ENCODE measurements at places on chromosomes 5 and 9.
A peak's percentile ranks its signal among the peaks of the same experiment; 100 is the strongest.

DNA sequence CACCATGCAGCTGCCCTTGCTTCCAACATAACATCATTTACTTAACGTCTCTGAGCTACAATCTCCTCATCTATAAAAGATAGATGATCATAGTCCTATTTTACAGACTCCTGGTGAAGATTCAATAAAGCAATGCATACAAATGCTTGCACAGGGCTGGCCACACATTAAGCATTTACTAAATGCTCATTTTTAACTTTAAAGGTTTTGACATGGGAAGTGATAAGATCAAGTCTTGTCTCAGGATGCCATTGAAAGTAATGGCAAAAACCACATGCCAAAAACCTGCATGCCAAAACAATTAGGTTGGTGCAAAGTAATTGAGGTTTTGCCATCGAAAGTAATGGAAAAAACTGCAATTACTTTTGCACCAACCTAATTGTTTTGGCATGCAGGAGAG, 181.2 kb upstream of the ADRA1B start:
- DNase-seq = no peak

GRCh38 chr5:30960036-30960435, 233.4 kb upstream of the CDH6 start:
- DNase-seq = no peak

GRCh38 chr5:95667061-95667618, 15.7 kb downstream of the SPATA9 start:
- no peak for DNase-seq

- no peak for DNase-seq
Observed at GRCh38 chr5:77896338-77896737, 120.2 kb upstream of the TBCA start.

- no peak for DNase-seq
Observed at GRCh38 chr9:135520916-135521607, at the start of gene LCN1. LCN1 (plus strand) TSS chr9:135521440; CDS start chr9:135521498, 58 bp downstream.

- no peak for DNase-seq
Observed at GRCh38 chr9:27549196-27549755, 19.7 kb upstream of the MOB3B start.

- no peak for DNase-seq
Observed at GRCh38 chr5:106759581-106759980, 911.2 kb downstream of the EFNA5 start.

- DNase-seq = no peak
Observed at GRCh38 chr5:73812962-73813588, 187.1 kb downstream of the ARHGEF28 start.

DNA sequence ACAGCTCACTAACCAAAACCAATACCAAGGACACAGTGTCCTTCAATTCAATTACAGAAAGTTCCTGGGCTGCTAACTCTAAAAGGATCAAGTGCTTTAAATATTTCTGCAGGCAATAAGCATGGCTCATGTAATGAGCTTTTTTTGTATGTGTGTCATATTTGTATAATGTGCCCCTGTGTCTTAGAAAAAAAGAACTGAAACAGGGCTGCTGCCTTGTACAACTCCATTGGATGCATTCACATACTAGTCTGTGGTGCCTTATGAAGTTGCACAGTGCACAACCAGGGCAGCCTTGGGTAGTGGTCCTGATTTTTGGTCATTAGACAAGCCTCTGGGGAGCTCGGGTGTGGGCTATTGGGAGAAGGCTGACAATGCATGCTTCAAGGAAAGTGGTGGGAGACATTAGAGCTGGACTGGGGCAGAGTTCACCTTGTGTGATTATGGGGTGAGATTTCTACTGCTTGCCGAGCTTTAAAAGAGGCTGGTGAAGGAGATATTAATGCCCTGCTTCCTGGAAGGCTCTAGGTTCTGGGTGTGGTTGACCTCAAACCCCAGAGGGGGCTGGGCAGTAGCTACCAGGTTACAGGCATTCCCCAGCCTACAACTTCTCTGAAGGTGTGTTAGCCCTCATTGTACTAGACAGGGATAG, 3.6 kb upstream of the CPEB4 start:
- DNase-seq = no peak

DNA sequence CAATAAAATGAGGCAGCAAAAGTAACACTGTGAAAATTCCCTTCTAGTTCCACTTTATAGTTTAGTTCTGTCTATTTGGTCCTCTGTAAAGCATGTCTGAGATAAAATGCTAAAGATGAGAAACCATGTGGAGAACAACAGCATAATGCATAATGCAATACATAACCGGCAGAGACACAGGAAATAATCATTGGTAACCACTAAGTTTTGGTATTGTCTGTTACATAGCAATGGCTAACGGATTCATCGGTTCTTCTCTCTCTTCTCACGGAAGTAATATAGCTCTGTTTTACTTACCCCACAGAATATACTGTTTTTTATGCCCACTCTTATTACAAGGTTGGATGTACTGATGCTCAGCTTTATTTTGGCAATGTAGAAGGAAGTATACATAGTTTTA, 158.9 kb downstream of the FAM174A start:
- no peak for DNase-seq

DNA sequence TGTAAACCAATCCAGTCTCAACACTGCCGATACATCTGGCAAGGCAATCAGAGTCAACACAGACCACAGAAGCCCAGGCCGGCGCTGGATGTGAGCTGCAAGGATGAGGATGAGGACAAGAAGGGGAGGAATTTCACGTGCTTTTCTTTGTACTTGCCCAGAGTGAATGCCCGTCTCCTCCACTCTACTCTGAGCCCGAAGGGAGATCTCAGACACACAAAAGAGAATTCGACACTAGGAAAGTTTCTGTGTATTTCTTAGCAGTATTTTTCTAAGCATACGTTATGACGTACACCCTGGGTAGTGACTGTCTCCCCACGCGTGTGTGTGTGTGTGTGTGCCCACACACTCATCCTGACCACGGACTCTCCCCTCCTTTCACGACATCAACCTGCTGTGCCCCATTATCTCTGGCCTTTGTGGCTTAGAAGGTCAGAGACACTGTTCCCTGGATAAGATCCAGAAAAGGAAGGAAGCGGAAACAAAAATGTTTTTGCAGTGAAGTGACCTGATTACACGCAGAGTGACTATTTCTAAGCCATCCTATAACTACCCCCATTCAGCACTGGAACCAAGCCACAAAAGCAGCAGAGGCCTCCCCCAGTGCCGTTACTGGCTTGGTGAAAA, 227.3 kb upstream of the DAPK1 start:
- no peak for DNase-seq

- no peak for DNase-seq
Observed at GRCh38 chr5:127885176-127885575, 182.0 kb downstream of the CCDC192 start.

DNA sequence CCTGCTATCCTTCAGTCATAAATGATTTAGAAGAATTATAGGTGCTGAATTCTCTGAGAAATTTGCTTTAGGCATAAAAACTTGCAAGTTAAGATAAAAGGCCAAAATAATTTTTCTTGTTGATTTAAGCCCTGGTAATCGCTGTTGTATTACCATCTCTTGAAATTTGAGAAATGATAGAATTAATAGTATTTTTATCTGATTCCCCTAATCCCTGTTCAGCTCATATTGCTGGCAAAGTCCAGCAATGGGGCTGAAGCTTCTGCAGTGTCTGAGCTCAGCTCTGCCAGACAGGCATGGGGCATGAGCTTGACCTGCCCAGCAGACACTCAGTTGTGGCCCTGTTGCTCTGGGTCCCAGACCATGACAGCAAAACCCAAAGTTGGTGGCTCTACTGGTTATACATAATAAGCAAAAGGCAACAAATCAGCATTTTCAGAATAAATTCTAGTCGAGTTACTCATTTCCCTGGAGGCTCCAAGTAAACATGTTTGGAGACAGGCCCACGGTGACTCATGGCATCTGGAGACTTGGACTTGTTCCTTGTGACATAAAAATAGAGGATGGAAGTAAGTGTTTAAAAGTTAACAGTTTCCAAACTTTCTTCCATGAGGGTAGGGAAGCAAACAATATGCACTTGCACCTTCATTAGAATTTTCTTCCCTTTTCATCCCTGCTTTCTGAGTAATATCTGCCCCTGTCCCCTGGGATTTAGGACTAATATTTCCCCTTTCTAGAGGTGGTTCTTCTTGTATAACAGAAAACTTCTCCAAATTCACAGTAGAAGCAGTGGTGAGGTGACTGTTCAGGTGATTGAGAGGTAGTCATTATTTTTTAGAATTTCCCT, 60.2 kb upstream of the SLC2A8 start:
- DNase-seq = peak; percentile 89

DNA sequence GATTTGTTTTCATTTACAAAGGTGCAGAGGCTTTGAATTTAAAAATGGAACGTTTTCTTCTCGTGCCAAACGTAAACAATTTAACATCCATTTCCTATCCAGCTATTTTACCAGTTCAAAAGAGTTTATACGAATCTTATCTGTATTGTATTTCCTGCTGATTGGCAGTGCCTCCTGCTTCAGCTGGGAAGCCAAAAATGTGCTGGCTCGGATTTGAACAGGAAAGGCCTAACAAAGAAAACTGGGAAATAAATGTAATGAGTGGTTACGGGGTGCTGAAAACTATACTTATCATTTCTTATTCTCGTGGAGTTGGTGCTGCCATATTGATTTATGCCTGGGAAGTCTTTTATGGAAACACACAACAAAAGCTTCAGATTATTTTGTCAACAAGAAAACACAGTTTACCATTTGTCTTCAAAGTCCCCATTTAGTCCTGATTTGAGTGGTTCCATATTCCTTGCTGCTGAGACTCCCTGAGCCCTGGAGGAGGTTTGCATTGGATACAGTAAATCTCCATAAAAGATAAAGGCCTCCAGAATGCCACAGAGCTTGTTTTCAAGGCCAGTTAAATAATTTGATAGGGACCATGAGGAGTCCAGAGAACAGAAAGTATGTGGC, 507.4 kb downstream of the RASEF start:
- DNase-seq = no peak

- DNase-seq = no peak
Observed at GRCh38 chr9:121398374-121398773, 28.3 kb upstream of the STOM start.

DNA sequence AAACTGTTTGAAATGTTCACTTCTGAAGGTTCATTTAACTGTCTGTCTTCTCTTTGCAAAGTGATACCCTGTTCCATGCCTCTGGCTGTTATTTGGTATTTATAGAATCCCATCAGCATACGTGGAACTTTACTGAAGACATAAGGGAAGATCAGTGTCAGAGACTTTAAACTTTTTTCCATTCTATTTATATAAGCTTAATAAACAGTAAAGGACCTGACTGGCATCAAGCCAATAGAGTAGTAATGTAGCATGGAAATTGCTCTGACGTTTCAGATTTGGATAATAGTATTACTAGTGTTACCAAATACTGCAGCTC, 94.9 kb upstream of the MINAR2 start:
- DNase-seq = no peak

- DNase-seq = no peak
Observed at GRCh38 chr5:159341145-159341544, 10.9 kb upstream of the IL12B start.

DNA sequence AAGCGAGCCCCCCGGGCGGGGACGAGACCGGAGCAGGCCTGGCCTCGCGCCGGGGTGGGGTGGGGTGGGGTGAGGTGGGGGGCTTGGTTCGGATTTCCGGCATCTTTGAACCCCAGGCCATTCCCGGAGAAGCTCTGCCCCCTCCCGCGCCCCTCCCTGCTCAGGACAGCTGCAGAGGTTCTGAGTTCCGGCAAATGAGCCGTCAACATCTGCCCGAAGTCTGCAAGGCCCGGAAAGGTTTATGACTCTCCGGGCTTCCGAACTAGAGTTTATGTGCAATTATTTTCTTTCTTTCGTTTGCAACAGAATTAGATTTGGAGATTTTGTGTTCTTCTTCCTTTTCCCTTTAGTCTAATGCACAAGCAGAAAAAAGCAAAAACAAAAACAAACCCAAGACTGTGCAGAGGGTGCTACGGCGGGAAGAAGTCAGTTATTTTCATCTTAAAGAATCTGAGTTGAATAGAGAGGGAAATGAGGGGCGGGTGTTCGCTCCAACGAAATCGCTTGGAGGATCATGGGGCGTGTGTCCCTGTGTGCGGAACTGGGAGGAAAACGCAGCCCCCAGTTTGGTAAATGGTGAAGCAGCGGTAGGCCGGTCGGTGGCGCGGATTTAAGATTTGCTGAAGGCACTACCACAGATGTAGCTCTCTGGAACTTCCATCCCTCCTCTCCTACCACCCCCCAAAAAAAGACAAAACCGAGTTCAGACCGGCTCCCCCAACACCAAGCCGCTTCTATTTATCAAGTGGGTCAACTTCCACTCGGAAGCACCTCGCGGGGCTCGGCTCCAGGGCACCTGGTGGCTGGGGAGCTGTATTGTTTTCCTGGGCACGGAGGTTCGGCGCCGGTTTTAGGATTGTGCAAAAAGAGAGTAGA, 4.8 kb downstream of the LHX2 start:
- DNase-seq = no peak

- no peak for DNase-seq
Observed at GRCh38 chr9:71758785-71759184, 9.5 kb downstream of the CEMIP2 start.

Data from psoas muscle (tissue), 8 donors.